ENCODE measurements at places on chromosomes 3 and 15.
A peak's percentile ranks its signal among the peaks of the same experiment; 100 is the strongest.

GRCh38 chr3:171456765-171457606 lies 3.2 kb downstream of the TNIK start:
- DNase-seq = no peak

DNA sequence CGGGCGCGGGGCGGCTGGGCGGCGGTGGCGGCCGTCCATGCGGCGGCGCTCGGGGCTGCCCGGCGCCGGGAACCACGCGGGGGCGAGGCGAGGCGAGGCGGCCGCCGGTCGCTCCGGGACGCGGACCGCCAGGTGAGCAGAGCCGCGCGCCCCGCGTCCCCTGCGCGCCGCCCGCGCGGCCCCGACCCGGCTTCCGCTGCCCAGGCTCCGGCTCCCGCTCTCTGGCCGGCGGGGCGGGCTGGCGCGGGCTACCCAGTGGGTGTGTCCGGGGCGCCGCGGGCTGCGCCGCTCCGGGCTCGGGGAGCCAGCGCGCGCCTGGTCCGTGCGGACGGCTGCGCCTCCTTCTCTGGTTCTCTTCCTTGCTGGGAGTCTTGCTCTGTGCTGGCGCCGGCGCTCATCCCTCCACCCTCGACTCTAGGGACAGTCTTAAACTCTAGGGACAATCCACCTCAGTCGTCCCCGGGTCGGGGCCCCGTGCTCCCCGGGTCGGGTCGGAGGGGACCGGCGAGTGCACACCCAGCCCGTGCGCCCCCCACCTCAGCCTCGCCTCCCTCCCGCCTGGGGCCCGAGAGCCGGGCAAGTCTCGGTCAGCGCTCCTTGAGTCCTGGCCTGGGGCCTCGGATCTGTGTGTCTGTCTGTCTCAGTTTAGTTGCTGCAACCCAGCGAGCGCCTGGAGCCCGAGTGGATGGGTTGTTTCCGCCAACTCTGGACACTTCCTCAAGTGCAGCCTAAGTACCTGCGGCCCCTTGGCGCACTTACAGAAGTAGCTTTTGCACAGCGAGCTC lies 488 bp downstream of the THSD4 start:
- peak; percentile 78 for DNase-seq

- DNase-seq = no peak
These were observed 44.5 kb downstream of the SLC24A1 start for GRCh38 chr15:65666257-65666656.

GRCh38 chr3:137766876-137767537 lies 2.9 kb downstream of the SOX14 start:
- no peak for DNase-seq

- DNase-seq = no peak
These were observed 226.3 kb upstream of the MRPL3 start for GRCh38 chr3:131728898-131729642.

- DNase-seq = no peak
These were observed 39.3 kb downstream of the KLHL6 start for GRCh38 chr3:183515968-183516851.

DNA sequence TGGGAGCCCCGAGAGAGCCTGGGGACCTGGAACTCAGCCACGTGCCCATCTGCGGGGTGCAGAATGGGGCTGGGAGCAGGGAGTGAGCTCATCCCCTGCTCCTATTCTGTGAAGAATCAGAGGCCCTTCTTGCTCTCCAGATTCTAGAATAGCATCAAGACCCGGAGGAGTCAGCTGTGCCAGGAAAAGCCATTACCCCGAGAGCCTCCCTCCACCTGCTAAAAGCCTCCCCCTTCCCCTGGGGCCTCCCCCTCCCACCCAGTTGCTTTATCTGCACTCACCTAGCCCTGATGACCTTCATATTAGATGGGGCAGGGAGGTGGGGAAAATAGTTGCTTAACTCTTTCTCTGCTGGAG lies 23.1 kb downstream of the CCDC33 start:
- DNase-seq = no peak

DNA sequence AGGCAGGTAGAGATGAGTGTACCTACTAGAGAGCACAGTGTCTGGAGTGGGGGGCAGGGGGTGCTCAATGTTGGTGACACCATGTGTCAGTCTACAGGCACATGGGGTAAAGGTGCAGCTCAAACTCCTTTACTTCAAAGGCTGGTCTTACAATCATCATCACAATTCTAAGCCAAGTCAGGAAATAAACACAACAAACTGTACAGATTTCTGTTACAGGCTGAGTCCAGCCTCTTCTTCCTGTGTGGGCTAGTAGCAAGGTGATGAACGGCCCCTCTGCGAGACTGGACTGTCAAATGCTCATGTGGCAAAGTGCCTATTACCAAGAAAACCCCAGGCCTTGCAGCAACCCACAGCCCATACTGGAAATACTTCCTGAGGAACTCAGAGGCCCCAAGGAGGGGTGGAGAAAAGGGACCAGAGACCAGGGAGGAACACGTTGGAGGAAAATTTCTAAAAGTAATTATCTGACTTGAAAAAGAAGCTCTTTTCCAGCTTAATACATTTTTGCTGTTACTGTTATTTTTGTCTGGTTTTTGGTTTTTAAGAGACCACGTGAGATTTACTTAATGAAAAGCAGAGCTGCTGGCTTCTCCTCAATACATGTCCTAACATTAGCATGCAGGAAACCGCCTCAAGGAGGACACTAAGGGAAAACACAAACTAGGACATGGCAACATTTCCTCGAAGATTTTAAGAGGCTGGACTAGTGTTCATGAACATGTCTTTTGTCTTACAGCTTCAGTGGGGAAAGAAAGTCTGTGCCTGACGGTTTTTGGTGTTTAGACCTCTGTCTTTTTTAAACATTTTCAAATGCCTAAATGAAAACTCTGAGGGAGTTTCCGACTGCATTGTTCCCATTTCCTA lies 29.5 kb downstream of the TBC1D2B start:
- no peak for DNase-seq

DNA sequence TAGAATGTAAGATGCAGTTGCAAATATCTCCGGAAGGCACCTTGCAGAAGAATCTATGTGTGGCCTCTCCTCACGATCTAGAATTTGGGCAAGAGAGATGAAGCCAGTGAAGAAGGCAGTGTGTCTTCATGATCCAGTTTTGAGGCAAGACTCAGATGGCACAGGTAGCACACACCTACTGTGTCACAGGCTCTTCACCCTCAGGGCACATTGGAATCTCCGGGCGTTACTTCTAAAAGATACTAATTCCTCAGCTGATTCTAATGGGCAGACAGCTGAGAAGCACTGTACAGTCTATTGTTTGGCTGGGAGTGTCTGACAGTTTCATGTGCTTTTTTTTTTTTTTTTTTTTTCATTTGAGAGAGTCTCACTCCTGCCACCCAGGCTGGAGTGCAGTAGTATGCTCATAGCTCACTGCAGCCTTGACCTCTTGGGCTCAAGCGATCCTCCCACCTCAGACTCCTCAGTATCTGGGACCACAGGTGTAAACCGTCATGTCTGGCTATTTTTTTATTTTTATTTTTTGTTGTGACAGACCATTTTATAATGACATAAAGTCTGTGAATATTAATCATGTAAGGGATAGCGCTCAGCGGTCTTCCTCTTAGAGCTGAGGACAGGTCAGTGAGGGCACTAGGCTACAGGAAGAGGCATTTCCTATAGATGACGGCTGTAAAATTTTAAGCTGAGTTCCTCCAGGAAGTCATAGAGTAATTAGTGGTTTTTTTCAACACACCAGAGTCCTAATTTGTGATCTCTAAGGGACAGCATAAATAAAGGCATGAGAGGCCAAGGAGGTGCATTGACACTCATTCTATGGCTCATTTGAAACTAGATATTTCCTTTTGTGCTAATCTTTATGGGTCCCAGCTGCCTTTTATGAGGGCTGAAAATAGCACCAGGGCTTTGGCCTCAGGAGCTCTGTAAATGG lies 4.0 kb downstream of the C3orf52 start:
- DNase-seq = no peak

- no peak for DNase-seq
These were observed 21.0 kb upstream of the DPH6 start for GRCh38 chr15:35566991-35567390.

DNA sequence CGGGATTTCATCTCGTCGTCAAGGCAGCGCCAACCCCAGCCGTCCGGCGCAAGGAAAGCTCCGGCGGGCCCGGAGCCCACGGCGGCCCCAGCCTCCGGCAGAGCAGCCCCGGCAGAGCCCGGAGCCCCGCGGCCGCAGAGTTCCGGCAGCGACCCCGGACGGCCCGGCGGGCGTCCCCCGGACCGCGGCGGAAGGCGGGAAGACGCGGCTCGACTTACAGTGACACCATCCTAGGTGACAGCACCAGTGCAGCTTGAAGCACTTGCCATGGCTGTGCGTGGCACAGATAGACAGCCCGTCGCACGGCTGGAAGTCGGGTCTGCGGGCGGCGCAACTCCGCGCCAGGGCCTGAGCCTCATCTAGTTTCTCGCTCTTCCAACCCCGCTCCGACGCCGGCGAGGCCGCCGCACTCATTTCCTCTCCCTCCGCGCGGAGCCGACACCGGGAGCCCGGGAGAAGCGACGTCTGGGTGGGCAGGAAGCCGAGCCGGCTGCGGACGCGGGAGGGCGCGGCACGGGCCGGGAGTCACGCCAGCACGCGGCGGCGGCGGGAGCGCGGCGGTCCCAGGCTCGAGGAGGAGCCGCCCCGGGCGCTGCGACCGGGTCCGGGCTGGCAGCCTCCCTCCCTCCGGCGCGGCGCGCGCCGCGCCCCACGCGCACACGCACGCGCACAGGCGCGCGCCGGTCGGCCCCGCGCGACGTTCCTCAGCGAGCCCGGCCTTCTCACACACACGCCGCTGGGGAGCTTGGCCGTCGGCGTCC lies at the start of gene C3orf70:
C3orf70 (minus strand) TSS at position 651 of the 761 bp plus-strand sequence; CDS start at position 414, 237 bp downstream.
- peak; percentile 91 for DNase-seq

- peak; percentile 60 for DNase-seq
These were observed 1.5 kb upstream of the MAPKBP1 start for GRCh38 chr15:41772720-41773331.

DNA sequence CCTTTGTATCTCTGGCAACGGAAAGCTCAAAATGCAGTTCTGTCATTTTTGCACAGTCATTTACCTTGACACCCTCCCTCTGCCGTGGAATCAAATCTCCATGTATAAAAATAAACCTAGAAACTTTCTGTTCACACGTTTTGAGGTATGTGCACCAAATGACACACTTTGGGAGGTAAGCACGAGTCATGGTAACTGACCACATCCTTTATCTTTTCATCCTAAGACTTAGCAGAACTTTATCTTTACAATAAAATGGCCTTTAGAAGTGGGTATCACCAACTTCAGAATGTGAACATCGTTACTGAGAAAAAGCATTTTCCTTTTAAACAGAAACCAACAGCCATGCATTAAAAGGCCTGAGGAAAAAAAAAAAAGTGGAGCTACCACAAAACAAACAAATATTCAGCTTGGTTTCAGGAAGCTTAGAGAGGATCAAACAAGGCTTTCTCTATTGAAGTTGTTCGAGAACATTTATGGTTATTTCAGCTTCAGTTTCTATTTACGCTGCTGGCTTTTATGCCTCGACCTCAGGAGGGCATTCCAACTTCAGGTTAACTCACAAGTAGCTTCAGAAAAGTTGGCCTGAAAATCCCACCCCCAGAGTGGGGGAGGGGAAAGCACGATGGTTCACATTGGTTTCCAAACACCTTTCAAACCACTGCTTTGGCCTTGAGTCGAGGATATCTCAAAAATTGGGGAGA lies 171.1 kb upstream of the ICE2 start:
- DNase-seq = no peak

DNA sequence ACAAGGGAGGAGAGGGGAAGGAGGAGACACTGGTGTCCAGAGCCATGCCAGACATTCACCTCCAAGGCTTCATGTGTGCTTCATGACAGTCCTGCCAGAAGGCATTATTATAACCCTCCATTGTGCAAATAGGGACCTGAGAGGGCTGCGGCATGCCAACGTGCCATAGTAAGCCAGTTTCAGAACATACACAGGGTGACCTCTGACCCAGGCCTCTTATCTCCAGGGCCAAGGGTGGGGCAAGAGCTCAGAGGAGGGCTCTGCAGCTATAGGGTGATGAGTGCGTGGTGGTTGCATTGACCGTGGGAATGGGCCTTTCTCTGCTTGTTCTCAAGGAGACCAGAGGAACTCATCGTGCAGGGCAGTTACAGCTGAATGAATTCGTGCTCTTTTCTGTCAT lies 9.7 kb upstream of the ACSBG1 start:
- no peak for DNase-seq

- DNase-seq = no peak
These were observed 124.4 kb upstream of the MEF2A start for GRCh38 chr15:99441444-99441800.

DNA sequence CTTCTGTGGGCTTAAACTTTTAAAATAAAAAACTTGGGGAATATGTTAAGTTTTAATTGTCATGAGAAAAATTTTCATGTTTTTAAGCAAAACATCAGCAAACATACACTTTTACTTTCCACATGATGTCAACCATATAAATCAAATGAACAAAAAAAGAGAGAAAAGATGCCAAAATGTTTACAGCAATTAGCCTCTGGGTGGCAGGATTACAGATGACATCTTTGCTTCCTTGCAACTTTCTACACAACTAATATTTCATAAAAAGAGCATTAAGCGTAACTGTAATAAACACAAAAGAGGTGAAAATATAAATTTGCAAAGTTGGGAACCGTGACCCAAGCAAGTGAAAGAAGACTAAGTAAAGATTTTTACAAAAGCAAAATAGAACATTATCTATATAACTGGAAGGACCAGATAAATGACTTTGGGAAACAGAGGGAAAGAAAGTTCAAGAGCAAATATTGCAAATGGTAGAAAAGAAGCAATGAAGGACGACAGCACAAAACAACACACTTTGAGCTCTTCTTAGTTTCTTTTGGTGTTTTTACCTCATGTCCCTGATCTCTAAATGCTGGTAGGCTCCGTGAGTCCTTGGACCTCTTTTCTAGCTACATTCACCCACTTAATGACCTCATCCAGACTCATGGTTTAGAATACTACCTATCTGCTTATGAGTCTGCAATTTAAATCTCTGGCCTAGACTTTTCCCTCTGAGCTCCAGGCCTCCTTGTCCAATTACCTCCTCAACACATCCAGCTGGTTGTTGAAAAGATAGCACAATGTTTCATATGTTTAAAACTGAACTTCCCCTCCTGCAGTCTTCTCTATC lies 9.4 kb downstream of the TP53BP1 start:
- DNase-seq = no peak

DNA sequence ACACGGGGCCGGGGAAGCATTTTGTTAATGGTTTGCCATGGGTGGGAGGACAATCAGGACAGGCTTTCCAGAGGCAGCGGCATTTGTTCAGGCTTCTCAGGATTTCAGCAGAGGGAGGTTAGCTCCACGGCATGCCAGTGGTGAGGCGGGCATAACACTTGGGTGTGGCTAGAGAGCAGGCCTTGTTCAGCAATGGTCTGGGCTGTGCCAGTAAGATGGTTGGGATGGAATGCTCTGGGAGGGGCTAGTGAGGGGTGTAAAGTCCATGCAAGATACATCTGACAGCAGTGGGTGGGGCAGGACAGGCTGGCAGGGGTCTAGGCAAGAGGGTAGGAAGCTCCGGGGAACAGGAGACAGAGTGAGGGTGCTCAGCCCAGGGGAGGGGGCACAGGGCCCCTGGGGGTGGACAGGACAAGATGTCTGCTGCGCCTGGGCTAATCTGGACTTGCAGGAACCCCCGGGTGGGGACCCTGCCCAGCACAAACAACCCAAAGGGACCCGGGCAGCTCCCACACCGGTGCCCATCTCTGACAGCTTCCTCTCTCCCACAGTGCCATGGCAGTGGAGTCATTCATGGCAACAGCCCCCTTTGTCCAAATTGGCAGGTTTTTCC lies 8.4 kb downstream of the TMEM43 start:
- no peak for DNase-seq
